A549 (cell line): ENCODE measurements at places on chromosomes 6 and 20.

GRCh38 chr6:97437087-97437486 is 154.1 kb upstream of the MMS22L start:
- DNase-seq = peak; percentile 1

GRCh38 chr6:106194949-106195921 is 109.1 kb downstream of the PRDM1 start:
- DNase-seq = no peak

DNA sequence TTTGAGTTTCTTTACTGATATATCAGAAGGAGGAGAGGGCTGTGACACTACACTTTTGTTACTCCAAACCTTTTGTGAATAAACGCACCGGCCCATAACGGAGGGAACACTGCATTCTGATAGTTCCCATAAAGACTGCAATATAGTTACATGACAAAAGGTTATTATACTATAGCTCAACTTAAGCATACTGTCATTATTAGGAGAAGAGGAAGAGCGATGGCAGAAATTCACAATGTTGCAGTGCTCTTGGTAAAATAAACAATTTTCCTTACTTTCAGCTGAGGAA is 2.3 kb upstream of the PDE10A start:
- DNase-seq = no peak

GRCh38 chr6:128719786-128720185 is 163.2 kb upstream of the LAMA2 start:
- no peak for DNase-seq

DNA sequence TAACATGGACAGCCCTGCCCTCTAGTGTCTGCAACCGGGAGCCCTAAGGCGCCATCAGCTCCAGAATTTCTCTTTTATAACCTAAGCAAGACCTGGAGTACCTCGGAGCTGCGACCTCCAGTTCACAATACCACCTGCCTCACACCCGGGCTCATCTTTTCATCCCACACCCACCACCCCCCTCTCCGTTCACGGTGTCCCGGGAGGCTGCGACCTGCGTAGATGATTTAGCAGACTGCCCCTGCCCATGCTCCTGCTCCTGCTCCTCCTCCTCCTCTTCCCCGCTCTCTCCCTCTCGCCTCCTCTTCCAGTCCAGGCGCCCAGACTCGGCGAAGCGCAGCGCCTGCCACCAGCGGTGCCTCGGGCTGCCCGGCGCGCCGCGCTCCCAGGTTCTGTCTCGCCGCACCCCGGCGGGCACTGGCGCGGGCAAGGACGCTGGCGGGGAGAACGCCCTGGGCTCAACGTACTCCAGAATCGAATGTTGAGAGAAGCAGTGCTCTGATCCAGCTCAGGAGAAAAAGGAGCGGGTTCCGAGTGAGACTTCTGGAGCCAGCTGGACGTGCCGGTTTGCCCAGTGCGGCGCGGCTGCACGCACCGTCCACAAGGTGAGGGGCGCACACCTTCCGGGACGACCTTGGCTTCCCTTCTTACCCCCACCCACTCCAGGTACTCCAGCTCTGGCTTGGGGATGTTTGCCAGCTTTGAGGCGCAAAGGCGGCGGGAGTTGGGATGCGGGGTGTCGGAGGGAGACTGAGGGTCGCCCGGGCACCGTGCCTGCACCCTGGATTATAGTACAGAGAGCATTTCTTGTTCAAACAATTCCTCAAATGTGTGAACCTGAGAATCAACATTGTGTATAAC is at the start of gene HTR1E:
HTR1E (plus strand) TSS at position 310 of the 861 bp plus-strand sequence. CDS start 77,807 bp downstream, outside the sequence.
- DNase-seq = peak; percentile 28

DNA sequence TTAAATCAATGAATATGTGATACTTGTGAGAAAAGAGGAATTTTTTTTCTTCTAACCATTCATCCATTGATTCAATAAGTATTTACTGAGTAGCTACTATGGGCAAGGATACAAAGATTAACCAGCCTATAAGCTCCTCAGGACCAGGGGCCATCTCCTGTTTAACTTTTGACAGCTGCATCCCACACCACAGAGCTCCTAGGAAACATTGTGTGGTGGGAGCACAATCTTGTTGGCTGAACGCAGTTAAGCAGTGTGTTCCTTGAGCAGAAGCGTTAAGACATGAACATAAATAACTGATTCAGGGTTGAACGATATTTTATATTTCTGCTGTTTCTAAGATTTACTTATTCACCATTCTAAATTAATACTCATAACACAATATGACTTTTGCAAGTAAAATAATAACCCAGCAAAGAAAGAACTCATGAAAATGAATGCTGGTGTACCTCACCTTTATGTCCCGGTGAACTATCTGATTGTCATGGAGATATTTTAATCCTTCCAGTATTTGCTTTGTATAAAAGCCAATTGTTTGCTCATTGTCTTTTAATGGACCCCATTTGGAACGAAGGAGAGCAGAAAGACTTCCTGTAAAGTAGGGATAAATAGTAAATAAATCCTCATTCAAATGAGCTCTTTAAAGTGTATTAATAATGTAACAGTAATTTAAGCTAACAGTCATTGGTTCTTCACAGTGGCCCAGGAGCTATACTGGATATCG is 62.6 kb upstream of the MAP7 start:
- no peak for DNase-seq

DNA sequence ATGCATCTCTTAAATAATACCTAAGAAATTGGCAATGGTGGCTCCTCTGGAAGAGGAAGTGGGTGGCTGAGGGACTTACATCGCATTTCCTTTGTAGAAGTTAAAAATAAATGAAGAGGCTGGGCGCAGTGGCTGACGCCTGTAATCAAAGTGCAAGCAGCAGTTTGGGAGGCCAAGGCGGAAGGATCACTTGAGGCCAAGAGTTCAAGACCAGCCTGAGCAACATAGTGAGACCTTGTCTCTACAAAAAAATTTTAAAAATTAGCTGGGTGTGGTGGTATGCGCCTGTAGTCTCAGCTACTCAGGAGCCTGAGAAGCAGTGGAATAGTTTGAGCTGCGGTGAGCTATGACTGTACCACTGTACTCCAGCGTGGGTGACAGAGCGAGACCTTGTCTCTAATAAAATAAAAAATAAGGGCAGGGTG is 12.2 kb upstream of the NCOA3 start:
- no peak for DNase-seq

GRCh38 chr6:37827603-37828265 is 8.2 kb downstream of the ZFAND3 start:
- DNase-seq = no peak

- peak; percentile 71 for DNase-seq
These were observed 2.0 kb upstream of the MICA start for GRCh38 chr6:31401403-31401802.

- DNase-seq = peak; percentile 81
These were observed 51.0 kb upstream of the TCF21 start for GRCh38 chr6:133837801-133838349.

DNA sequence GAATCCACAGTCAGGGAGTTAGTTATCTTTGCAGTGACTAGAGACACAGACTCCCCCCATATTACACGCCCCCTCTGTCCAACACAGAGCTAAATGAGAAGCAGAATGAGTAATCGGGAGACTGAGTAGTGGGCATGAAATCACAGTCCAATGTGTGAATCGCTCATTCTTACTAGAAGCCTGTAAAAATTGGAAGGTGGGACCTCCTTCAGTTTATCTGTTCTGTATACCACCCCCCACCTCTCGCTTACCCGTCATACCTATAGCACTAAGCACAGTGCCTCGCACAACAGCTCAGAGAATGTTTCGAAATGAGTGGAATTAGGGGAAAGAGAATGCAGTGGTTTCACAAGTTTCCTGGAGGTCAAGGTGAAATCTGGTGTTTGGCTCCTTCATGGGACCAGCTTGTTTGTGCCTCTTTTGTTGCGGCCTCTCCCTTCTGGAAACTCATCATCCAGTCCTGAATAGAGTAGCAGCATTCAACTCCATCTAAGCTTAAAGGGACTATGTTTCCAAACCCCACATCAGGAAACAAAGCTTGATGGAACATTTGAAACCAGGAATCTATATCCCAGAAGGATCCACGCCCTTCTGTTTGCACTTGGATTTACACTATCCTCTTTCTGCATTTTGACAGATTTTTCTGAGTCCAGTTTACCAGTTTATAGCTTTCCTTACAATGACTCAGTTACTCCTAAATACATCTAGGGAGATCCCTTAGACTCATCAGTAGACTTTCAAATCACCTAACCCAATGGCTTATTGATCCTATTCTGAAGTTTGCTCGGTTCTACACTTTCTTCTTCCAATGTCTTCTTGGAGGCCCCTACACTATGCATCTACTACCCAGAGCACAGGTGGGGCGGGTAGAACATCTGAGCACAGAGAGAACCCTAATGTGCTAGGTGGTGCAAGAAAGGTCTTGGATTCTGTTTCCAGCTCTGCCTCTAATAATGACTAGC is 59.2 kb upstream of the PIM1 start:
- DNase-seq = no peak
